ENCODE measurements at places on chromosomes 16 and 17.

DNA sequence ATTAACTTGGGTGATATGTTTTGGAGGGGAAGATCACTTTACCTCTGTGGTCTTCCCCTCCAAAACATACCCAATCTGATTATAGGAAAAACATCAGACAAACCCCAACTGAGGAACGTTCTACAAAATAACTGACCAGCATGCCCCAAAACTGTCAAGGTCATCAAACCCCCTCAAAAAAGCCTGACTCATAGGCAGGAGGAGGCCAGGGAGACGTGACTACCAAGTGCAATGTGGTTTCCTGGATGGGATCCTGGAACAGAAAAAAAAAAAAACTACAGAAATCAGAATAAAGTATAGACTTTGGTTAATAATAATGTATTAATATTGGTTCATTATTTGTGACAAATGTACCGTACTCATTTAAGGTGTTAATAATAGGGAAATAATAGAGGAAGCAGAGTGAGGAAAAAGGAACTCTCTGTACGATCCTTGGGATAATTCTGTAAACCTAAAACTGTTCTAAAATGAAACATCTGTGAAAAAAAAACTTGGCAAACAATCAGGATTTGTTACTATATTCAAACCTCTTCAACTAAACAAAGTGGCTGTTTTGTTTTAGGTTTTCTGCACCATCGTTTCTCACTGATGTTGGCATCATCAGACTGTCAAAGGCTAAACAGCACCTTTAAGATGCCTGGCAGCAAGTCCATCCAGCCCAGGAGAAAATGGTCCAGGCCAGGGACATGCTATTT lies 266.7 kb upstream of the SDK2 start:
- no peak for DNase-seq

DNA sequence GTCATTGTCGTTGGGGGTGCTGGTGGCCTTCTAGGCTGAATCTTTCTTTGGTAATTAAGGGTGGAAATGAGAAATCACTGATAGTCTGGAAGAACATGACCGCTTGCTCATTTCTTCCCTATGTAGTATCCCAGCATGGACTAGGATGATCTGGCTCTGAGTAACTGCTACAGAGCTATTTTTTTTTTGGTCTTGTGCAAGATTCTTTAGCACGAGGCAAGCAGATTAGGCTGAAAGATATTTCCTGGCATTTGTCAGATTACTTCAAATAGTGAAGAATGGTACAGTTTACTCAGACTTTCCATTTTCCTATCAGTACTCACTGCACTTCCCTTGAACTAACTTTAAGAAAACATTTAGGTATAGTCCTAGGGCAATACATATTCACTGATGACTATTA lies 89.0 kb downstream of the SYCE1L start:
- DNase-seq: no peak

GRCh38 chr17:30543456-30543855 lies 66.2 kb downstream of the GOSR1 start:
- DNase-seq: no peak

- DNase-seq: no peak
These were observed 2.8 kb downstream of the PRKAR1A start for GRCh38 chr17:68514831-68515635.

GRCh38 chr17:77229786-77230435 lies 89.1 kb downstream of the SEC14L1 start:
- no peak for DNase-seq

GRCh38 chr17:28407974-28408306 lies 1.9 kb upstream of the SLC46A1 start:
- no peak for DNase-seq

Measured in T1000 (cell line).